ENCODE measurements at places on chromosomes 2 and 18. TPM values are rescaled to one million over a fixed set of nuclear protein-coding genes. Genes with fewer than 3 reads are reported as not detected.

The FRZB gene
- total RNA-seq, result not detected

The SAG gene
- total RNA-seq, result not detected

The NT5C1B gene
- not detected for total RNA-seq

DNA sequence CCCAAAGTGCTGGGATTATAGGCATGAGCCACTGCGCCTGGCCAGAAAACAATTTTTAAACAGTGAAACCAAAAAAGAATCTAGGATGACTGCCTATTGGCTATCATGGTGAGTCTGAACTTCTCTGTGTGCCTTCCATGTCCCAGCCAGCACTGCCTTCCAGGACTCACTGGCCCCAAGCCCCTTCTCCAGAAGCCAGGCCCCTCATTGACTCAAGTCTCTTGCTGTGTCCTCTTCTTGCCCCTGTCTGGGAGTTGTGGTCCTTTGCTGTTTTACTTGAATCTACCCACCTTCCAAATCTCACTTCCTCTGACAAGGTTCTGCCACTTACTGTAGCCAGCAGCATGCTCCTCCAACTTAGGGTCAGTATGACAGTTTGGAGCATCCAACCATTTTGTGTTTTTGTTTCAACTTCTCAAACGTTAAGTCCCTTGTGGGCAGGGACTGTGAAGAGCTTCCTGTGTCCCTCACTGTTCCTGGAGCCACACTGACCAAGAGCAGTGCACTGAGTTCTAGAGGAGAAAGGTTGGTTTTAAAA lies 41.7 kb downstream of the ST3GAL5 start:
- no peak overlapping the region for H3K4me3 ChIP-seq
- H3K4me1 ChIP-seq, result no peaks in the 10 kb centered on the region
- no peak overlapping the region for H3K27ac ChIP-seq
- peaks cover 2% of the 10 kb centered on the region for H3K36me3 ChIP-seq
- no peaks in the 10 kb centered on the region for H3K27me3 ChIP-seq

- no peak overlapping the region for H3K27ac ChIP-seq
- peaks cover 12% of the 10 kb centered on the region for H3K27me3 ChIP-seq
- no peaks in the 10 kb centered on the region for H3K4me1 ChIP-seq
- no peaks in the 10 kb centered on the region for H3K36me3 ChIP-seq
Measured at GRCh38 chr2:98012561-98012991, 16.8 kb upstream of the TMEM131 start.

DNA sequence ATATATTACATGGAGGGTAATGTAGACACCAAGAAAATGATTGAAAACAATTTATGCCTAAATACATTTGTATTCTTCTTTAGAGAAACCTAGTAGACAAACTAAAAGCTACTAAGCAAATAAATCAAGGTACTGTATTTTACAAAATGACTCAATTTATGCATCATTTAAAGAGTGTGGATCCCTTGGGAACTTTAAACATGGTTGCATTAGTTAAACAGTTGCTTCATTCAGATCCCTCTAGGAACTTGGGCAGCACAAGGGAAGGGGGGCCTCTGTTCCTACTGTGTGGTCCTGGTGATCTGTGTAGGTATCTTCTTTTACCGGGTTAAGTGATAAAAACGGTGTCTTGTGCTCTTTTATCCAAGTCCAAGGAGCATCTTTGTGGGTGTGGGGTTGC lies 31.5 kb upstream of the ATP8B1 start:
- H3K4me1 ChIP-seq, result no peaks in the 10 kb centered on the region
- no peaks in the 10 kb centered on the region for H3K27me3 ChIP-seq
- H3K27ac ChIP-seq, result no peak overlapping the region
- H3K4me3 ChIP-seq, result no peak overlapping the region

DNA sequence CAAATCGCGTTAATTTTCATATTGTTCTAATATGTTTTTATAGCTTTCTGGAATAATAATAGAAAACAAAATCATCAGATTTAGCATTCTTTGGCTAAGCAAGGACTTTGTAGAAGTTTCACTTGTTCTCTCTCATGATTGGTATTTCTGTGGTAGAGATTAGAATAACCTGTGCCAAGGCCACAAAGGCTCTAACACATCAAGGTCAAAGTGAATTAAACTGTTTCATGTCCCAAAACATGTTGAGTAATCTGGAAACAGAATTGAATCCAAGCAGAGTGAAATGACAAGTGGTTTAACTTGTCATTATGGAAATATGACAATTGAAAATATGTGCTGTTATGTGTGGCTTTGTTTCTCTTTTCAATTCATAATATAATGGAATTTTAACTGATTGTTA lies 617.4 kb downstream of the CCDC85A start:
- H3K4me3 ChIP-seq, result no peak overlapping the region
- no peaks in the 10 kb centered on the region for H3K36me3 ChIP-seq
- H3K27ac ChIP-seq, result no peak overlapping the region
- H3K27me3 ChIP-seq, result no peaks in the 10 kb centered on the region

The UGT1A8 gene
- not detected for total RNA-seq

- no peak for DNase-seq
- H3K27ac ChIP-seq, result no peak overlapping the region
- H3K4me3 ChIP-seq, result no peak overlapping the region
- no peaks in the 10 kb centered on the region for H3K4me1 ChIP-seq
- peaks cover 14% of the 10 kb centered on the region for H3K27me3 ChIP-seq
Measured at GRCh38 chr2:74671479-74671878, 17.4 kb downstream of the SEMA4F start.

DNA sequence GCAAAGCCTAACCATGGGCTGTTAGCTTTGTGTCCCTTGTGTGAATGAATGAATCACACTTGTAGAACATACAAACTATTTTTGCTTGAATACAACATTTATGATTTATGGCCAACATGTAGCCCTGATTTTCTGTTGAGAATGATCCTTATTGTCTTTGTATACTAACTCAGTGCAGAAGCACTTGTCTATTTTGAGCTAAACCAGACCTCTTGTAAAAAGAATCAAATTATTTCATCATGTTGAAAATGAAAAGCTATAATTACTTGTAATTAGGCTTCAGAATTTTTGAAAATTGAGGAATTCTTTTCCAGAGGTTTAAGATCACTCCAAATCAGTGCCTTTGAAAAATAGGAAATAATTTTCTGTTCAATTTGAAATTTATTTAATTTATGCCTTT lies 85.9 kb downstream of the ZNF407 start:
- H3K27me3 ChIP-seq, result no peaks in the 10 kb centered on the region
- no peak overlapping the region for H3K4me3 ChIP-seq
- H3K4me1 ChIP-seq, result no peaks in the 10 kb centered on the region
- no peak for DNase-seq
- H3K27ac ChIP-seq, result no peak overlapping the region
- H3K36me3 ChIP-seq, result no peaks in the 10 kb centered on the region
